ENCODE measurements at places on chromosomes 5 and 9.

GRCh38 chr5:14666357-14666756 is 1.8 kb downstream of the OTULIN start:
- H3K4me1 ChIP-seq = peaks cover 27% of the 10 kb centered on the region
- H3K27me3 ChIP-seq = no peaks in the 10 kb centered on the region
- no peak overlapping the region for H3K4me3 ChIP-seq
- H3K36me3 ChIP-seq = no peaks in the 10 kb centered on the region
- H3K27ac ChIP-seq = peak overlapping the region; percentile 97

GRCh38 chr5:149370878-149371277 is 8.2 kb downstream of the IL17B start:
- no peaks in the 10 kb centered on the region for H3K27me3 ChIP-seq
- peaks cover 19% of the 10 kb centered on the region for H3K4me1 ChIP-seq
- peaks cover 4% of the 10 kb centered on the region for H3K36me3 ChIP-seq
- H3K27ac ChIP-seq = no peak overlapping the region
- DNase-seq = no peak

DNA sequence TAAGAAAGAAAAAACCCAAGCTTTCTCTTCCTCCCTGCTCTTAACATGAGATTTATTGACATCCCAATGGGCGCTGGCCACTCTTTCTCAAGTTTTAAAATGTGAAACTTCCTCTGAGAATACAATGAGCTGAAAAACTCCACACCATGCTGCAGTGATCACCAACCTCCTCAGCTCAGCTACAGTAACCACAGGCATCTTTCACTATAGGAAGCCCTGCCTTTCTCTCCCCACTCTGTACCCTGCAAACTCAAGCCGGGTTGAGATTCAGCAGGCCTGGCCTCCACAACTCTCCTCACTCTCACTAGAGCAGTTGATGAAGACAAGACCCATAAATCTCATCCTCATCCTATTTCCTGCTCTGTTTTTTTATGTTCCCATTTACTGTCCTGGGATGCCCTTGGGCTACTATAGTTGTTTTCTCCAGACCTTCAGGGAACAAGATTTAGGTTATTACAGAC is 48.3 kb downstream of the SH3TC2 start:
- H3K4me1 ChIP-seq = no peaks in the 10 kb centered on the region
- no peak overlapping the region for H3K4me3 ChIP-seq
- no peak overlapping the region for H3K27ac ChIP-seq
- DNase-seq = no peak

GRCh38 chr5:54669285-54669684 is 151.7 kb downstream of the SNX18 start:
- no peak overlapping the region for H3K27ac ChIP-seq
- no peaks in the 10 kb centered on the region for H3K4me1 ChIP-seq
- no peaks in the 10 kb centered on the region for H3K36me3 ChIP-seq
- no peak overlapping the region for H3K4me3 ChIP-seq

- no peaks in the 10 kb centered on the region for H3K4me1 ChIP-seq
- no peak for DNase-seq
- H3K27me3 ChIP-seq = no peaks in the 10 kb centered on the region
- H3K4me3 ChIP-seq = no peak overlapping the region
These were observed 28.5 kb upstream of the CHD1 start for GRCh38 chr5:98957307-98957706.

- no peaks in the 10 kb centered on the region for H3K27me3 ChIP-seq
- no peak overlapping the region for H3K4me3 ChIP-seq
- no peaks in the 10 kb centered on the region for H3K36me3 ChIP-seq
- peaks cover 9% of the 10 kb centered on the region for H3K4me1 ChIP-seq
These were observed 110.7 kb upstream of the EFNA5 start for GRCh38 chr5:107781451-107781850.

DNA sequence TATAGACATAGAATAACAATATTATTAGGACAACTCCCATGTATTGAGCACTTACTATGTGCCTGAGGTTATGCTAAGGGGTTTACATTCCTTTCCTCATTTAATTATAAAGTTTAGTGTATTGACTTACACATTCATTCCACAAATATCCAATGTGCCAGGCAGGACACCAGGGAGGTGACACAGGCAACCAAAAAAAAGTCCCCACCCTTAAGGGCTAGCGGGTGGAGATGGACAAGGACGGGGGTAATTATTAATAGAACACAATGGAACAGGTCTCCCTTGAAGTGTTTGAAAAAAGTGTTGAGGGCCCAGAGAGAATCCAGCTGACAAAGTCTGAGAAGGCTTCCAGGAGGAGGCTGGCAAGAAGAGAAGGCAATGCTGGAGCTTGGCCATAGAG is 5.7 kb downstream of the TBC1D2 start:
- H3K27ac ChIP-seq = no peak overlapping the region
- H3K36me3 ChIP-seq = peaks cover 23% of the 10 kb centered on the region
- H3K4me3 ChIP-seq = no peak overlapping the region
- peaks cover 39% of the 10 kb centered on the region for H3K4me1 ChIP-seq
- DNase-seq = no peak

DNA sequence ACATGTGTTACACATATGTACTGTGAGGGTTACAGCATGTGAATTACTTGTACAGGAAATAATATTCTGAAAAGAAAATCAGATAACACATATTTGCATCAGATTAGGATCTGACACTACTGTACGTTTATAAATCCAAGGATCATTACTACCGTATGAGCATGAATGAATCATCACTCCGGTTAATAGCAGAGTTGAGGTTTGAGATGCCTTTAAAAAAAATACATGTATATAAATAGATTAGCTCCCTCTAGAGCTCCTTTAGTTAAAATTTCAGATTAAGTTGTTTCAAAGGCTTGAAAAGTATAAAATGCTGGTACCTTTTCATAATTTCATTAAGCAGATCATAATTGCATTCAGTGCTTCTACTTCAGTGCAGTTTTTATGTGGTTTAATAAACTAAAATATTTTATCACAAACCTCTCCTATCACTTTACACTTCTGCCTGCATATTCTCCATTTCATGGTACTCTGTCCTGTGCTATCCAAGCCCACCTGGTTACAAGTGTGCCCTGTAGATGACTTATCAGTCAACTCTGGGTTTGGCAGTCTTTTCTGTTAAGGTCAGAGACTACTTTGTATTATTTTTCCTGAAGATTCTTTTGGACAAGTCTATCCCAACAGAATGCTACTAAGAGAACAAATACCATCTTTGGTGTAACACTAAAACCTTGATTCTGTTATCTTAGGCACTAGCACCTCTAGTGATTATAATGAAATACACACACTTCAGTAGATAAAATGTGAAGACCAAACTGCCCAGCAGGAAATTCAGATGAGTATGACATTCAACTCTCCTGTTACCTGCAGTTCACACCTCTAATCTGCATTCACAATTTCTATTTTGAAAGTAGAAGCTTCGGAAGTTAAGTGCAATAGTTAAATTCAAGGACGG is 48.0 kb upstream of the POU5F2 start:
- H3K27ac ChIP-seq = no peak overlapping the region
- no peaks in the 10 kb centered on the region for H3K27me3 ChIP-seq
- no peak overlapping the region for H3K4me3 ChIP-seq
- H3K4me1 ChIP-seq = no peaks in the 10 kb centered on the region
- DNase-seq = no peak
- peaks cover 1% of the 10 kb centered on the region for H3K36me3 ChIP-seq

DNA sequence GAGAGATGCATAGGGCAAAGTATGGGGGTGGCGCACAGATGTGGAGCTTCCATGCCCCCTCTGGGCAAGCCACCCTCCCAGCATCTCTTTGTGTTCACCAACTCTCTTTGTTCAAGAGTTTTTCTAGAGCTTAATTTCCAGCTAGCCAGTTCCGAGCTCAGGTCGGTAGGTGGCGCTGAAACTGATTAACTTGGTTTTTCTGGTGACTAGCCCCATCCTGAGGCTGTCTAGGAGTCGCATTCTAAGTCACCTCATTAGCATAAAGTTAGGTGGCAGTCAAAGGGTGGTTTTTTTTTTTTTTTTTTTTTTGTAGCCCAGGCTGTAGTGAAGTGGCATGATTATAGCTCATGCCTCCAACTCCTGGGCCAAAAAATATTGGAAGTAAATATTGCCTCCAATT is 476.4 kb downstream of the KDM4C start:
- H3K27ac ChIP-seq = no peak overlapping the region
- H3K4me3 ChIP-seq = no peak overlapping the region
- H3K4me1 ChIP-seq = no peaks in the 10 kb centered on the region
- H3K36me3 ChIP-seq = no peaks in the 10 kb centered on the region

DNA sequence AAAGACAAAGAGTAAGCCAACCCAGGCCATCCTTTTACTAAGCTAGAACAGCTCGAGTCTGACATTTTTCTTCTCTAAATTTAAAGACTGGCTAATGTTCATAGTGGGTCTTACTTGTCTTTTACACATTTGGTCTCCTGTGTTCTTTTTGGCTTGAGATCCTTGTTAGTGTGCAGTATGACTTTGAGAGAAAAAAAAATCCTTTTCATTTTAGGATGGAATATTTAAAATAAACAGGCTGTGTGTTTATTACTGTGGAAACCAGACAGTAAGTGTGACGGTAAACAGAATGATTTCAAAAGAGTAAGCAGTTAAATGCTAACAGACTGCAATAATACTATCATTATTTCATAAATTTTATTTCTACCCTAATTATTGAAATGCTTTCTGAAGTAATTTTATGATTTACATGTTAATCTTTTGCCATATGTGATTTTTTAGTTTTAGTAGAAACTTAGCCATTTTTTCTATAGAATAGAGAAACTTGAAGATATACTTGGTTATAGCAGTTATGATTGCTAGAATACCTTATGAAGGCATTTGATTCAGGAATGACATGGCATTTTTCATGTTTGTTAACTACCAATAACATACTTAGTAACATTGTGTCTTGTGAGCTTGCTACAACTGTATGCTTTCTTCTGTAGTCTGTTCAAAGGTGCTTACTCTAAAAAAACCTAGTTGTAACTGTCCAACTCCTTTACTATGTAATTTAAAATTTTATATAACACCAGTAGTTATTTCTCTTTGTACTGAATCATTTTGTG is 92.4 kb downstream of the XRCC4 start:
- no peak overlapping the region for H3K4me3 ChIP-seq
- H3K4me1 ChIP-seq = no peaks in the 10 kb centered on the region
- H3K27ac ChIP-seq = no peak overlapping the region
- H3K36me3 ChIP-seq = no peaks in the 10 kb centered on the region

- H3K4me1 ChIP-seq = peaks cover 17% of the 10 kb centered on the region
- H3K27ac ChIP-seq = no peak overlapping the region
- H3K36me3 ChIP-seq = no peaks in the 10 kb centered on the region
- peaks cover 4% of the 10 kb centered on the region for H3K27me3 ChIP-seq
- H3K4me3 ChIP-seq = no peak overlapping the region
These were observed 24.3 kb upstream of the CXCL14 start for GRCh38 chr5:135602882-135603721.

DNA sequence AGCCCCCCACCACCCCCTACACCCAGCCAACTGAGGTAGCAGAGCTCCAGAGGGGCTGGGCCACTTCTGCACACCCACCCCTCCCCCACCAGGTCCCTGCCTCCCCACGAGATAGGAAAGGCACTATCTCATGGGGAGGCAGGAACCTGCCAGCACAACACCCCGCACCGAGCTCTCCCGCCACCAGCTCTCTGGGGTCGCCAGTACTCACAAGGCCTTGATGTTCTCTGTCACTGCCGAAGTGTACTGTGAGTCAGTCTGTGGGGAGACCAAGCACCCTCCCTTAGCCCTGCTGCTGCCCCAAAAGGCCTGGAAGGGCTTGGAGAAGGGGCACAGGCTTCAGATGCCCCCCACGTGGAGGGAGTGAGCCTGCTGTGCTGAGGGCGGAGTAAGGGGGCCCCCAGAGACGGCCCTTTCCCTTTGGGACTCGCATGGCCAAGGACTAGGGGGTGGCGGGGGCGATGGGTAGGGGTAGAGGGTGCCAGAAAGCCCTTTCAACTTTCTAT is 5.9 kb downstream of the MGAT4B start:
- no peaks in the 10 kb centered on the region for H3K27me3 ChIP-seq
- DNase-seq = no peak
- peaks cover 51% of the 10 kb centered on the region for H3K36me3 ChIP-seq
- no peak overlapping the region for H3K27ac ChIP-seq
- H3K4me1 ChIP-seq = peaks cover 29% of the 10 kb centered on the region
- no peak overlapping the region for H3K4me3 ChIP-seq

GRCh38 chr9:104750185-104750767 is 2.8 kb downstream of the NIPSNAP3A start:
- no peaks in the 10 kb centered on the region for H3K27me3 ChIP-seq
- no peak overlapping the region for H3K4me3 ChIP-seq
- no peak overlapping the region for H3K27ac ChIP-seq
- peaks cover 3% of the 10 kb centered on the region for H3K4me1 ChIP-seq
- DNase-seq = no peak
